ENCODE measurements at places on chromosomes 11 and 22.

- DNase-seq: no peak
Observed at GRCh38 chr11:36079878-36080675, 136.2 kb downstream of the LDLRAD3 start.

DNA sequence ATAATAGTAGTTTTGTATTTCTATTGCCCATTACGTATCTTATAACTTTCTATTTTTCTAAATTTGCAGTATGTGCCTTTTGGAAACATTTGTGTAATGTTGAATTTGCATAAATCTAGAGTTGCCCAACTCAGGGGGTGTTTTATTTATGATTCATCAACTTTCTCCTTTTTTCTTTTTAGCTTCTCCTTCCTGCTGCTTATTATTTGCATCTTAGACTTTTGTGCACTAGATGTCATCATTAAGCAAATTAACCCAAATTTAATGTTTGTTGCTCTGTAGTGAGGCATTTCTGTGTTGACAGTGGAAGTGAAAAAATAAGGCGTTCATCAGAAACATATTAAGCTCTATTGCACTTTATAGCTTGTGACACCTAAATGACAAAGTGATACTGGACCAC is 56.2 kb upstream of the ZBED5 start:
- no peak for DNase-seq

DNA sequence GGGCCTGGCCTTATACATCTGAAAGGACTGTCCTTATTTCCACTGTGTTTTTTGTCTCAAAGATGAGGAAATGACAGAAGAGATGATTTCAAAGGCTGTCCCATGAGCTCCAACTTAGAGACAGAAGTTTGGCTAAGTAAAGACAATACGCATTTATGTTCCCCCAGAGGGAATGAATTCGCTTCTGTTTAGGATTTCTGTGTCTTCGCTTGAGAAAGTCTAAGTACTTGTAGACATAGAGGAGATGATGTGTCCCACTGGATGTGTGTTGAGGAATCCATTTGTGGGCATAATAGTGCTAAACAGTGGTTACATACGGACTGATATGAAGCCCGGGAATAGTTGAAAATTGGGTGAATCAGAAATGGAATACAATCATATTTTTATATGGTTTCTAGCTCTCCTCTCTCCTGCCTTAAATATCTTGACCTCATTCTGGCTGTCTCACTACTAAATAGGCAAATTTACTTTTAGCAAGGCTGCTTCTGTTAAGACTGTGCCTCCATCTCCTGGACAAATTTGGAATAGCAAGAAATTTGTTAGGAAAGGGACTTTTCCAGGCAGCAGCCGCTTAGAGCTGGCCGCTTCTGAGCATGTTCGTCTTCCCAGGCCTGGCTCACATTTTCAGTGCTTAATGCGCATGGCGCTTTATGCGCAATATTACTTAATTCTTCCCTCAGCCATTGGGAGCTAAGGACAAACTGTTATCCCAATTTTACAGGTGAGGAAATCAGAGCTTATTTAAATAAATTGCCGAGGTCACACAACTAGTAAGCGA is 1.9 kb upstream of the PEX26 start:
- peak; percentile 88 for DNase-seq

DNA sequence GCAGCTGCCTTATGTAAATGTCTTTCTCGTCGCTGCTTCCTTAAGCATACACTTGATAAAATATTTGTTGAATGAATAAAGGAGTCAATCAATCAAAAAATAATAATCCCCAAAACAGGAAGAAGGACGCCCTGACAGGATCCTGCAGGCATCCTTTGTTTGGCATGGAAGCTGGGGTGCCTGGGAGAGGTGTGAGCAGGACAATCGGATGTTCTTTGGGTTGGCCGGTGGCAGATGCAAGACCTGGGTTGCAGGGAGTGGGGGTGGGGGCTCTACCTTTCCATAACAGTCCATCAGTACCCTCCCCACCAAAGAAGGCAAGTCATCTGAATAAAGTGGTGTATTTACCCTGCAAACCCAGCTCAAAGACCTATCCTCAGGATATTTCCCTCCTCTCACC is 1.4 kb upstream of the SHANK2 start:
- no peak for DNase-seq

DNA sequence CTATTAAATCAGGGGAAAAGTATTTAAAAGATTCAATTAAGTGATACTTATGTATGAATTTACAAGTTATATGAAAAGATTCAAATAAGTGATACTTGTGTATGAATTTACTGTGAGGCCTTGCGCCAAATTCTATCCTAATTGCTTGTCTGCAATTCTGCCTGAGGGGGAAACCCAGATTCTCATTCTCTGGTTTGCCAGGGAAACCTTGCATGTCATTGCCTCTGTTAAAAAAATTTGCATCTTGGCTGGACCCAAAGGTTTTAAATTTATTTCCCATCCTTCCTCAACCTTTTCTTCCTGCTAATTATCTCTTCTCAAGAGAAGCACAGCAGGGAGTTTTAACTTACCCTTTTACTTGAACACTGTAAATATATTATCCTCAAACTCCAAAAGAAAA is 13.8 kb downstream of the OLFML1 start:
- DNase-seq: no peak

Measured in stromal cell of bone marrow (primary cell).